Stimulated activated CD4-positive, alpha-beta T cell treated with anti-CD3 and anti-CD28 coated beads, Interleukin-4, amount 100 ng/mL, for 24 hours (primary cell): ENCODE measurements at places on chromosomes 5 and 9.

- no peak for DNase-seq
These were observed 69.2 kb upstream of the MYO10 start for GRCh38 chr5:17005107-17005828.

GRCh38 chr5:107673039-107673367 is 2.3 kb upstream of the EFNA5 start:
- no peak for DNase-seq

DNA sequence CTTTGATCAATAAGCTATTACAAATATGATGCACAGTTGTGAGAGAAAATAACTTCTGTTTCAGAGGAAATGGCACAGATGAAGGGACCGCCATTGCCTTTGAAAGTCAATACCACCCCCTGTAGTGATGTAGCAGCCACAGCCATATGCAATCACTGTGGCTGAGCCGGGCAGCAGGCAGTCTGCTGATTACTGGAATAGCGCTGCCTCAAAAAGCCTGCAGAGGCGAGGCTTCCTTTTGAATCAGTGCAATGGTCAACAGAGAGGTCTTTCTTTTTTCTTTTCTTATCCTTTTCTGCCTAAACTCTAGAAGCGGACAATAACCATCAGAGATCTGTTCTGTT is 265.1 kb upstream of the TAS2R1 start:
- DNase-seq, result no peak

DNA sequence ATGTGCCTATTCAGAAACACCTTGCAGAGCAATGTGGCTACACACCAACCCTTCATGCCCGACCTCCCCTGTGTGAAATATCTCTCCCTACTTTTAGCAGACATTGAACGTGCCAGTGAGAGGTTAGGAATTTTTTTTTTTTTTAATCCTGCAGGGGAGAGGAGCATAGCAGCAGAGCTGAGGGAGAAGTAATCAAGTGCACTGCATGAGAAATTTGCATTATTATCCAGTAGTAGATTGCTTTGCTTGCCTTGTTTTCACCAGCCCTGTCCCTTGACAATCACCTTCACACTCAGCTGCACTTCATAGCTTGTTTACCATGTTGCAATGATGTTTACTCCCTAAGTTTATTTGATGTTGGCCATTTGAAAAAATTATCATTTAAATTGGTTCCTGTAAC is 489.6 kb upstream of the ZNF608 start:
- DNase-seq, result no peak

DNA sequence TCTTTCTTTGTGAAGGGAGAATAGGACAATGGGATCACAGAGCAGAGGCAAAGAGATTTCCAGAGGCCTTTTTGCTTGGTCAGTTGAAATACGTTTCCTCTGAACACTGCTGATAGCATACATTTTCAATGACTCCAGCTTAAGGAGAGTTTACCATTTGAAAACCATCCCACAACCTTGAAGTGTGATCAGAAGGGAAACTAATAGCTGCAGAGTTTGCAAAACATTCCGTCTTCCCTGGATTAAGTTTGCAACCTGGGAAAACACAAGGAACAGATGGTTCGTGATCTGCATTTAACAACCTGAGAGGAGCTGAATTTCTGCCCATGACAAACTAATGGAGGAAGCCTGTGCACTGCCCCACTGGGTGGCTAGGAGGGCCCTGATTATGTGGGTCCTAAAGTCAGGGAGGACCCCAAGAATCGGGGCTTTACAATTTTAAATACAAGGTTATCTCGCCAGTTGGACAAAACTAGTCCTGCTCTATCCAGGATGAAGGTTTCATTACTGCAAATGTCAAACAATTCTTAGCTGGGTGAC is 35.6 kb downstream of the MTX3 start:
- no peak for DNase-seq

GRCh38 chr9:87518702-87519335 is 21.2 kb downstream of the DAPK1 start:
- no peak for DNase-seq

DNA sequence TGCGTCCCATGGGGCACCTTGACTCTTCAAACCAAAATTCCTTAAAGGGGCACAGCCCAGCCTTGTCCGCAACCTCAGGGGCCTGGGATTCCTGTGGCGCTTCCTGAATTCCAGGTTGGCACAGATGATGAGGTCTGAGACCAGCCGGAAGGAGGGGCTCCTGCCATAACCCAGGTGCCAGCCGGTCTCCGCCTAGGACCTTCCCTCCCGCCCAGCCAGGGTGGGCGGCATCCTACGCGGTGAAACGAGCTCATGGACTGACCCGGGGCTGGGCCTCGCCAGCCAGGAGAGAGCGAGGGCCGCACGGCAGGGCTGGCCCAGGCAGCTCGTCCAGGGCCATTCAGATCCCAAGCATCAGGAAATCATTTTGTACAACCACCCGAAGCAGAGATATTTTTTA is 23.0 kb downstream of the AMBP start:
- DNase-seq, result no peak
